ENCODE measurements at places on chromosomes 12 and 14.

- DNase-seq, result no peak
These were observed 150.2 kb upstream of the PLEKHG7 start for GRCh38 chr12:92552412-92553108.

DNA sequence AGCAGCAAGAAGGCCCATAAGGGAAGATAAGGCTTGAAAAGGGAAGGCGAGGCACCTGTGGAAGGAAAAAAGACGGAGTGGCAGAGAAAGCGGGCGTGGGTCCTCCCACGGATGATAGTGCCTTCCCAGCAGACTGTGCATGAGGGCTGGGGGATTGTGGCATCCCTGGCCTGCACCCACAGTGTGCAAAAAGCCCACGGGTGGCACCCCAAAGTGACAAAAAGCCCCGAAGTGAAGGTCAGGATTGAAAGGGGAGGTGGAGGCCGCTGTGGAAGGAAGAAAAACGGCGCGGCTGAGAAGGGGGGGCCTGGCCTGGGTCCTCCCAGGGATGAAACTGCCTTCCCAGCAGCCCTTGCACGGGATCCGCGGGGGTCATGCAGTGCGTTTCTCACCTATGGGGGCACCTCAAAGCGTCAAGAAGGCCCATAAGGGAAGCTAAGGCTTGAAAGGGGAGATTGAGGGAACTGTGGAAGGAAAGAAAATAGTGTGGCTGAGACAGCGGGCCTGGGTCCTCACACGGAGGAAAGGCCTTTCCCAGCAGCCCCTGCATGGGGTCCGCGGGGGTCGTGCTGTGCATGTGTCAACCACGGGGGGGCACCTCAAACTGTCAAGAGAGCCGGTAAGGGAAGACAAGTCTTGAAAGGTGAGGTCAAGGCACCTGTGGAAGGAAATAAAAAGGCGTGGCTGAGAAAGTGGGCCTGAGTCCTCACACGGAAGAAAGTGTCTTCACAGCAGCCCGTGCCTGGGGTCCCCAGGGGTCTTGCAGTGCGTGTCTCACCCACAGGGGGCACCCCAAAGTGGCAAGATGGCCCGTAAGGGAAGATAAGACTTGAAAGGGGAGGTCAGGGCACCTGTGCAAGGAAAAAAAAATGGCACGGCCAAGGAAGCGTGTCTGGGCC is 274.1 kb downstream of the ALG10 start:
- no peak for DNase-seq

- DNase-seq, result no peak
These were observed 554.9 kb upstream of the LRFN5 start for GRCh38 chr14:41051801-41052200.

DNA sequence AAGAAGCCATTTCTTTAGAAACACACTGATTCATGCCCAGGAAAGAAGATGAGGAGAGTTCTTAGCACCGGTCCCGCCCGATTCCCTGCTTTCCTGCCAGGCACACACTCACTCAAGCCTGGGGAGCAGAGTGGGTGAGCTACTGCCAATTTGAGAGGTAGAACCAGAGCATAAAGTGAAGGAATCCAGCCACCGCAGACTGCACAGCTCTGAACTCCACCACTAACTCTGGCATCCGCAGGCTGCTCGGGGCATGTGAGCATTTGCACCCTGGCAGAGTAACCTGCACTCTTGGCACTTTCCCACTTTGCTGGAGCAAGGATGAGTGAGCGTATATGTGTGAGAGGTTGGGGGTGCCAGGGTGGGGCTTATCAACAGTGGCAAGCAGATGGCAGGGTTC is 4.0 kb upstream of the SYNDIG1L start:
- DNase-seq, result no peak

GRCh38 chr12:15679151-15679550 is 110.0 kb downstream of the EPS8 start:
- DNase-seq, result no peak
